NCI-H524 treated with DMSO at 0.1 percent for 48 hours (cell line): ENCODE measurements at places on chromosomes 7 and 10.

GRCh38 chr10:70096705-70097420 lies 35.8 kb downstream of the AIFM2 start:
- DNase-seq: no peak

- DNase-seq: no peak
These were observed 53.9 kb upstream of the EFCAB10 start for GRCh38 chr7:105635197-105635596.

DNA sequence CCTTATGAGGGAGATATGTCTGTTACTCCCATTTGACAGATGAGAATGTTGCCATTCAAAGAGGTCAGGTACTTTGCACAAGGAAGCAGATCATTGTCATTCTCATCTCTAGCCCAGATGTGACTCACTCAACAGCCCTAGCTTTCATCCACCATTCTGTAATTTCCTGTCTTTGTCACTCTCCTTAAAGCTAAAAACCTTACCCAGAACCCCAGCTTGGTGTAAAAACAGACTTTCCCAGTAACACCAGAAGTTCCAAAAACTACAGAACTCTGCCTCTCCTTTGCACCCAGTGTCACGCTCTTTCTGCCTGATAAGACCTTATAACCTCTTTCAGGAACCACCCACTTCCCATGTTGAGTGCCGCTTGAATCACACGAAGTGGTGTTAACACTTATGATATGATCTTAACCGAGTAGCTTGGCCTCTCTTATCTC lies 89.1 kb upstream of the SP4 start:
- no peak for DNase-seq

DNA sequence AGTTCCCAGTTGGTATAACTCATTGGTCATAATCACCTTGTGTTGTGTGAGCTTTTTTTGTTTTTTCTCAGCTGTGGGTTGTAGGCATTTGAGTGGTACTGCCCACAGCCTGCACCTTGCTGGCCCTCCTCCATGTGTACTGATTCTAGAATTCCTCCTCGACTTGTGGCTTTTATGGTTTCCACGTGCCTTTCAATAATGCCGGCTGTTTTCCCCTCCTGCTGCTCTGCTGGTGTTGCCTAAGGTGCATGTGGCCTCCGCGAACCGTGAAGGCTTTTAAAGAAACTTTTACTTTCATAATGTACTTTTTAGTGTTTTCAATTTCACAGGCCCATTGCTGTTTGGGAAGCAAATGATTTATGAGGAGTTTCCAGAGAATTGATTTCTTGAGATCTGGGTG lies 518.0 kb downstream of the REEP3 start:
- no peak for DNase-seq

GRCh38 chr7:10216462-10216861 lies 757.2 kb upstream of the PHF14 start:
- no peak for DNase-seq

GRCh38 chr10:110794808-110795207 lies 76.9 kb upstream of the PDCD4 start:
- DNase-seq: no peak
